ENCODE measurements at places on chromosomes 12 and 14.

DNA sequence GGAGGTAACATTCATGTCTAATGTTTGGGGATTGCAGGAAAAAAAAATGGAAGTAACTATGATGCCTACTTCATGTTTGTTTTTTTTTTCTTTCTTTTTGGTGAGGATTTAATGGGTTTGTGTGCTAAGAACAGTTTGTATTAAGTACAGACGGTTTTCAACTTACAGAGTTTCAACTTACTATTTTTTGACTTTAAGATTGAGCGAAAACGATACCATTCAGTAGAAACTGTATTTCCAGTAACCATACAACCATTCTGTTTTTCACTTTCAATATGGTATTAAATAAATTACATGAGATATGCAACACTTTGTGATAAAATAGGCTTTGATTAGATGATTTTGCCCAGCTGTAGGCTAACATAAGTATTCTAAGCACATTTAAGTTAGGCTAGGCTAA is 10.4 kb downstream of the TECPR2 start:
- DNase-seq = no peak

DNA sequence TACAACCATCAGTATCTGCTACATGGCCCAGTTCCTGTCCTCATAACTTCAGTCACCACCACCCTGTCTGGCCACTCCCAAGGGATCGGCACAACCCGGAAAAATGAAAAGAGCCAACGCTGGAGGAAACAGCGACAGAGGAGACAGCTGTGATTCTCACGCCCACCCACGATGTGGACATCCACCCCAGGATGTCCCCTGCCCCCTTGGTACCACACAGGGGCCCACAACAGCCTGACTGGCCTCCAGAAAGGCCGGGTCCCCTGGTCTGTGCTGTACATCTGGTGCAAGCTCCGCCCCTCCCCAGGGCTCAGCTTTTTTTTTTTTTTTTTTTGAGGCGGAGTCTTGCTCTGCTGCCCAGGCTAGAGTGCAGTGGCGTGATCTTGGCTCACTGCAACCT is 12.5 kb downstream of the RPS6KL1 start:
- no peak for DNase-seq

- no peak for DNase-seq
Observed at GRCh38 chr14:67668559-67668958, 5.9 kb downstream of the VTI1B start.

DNA sequence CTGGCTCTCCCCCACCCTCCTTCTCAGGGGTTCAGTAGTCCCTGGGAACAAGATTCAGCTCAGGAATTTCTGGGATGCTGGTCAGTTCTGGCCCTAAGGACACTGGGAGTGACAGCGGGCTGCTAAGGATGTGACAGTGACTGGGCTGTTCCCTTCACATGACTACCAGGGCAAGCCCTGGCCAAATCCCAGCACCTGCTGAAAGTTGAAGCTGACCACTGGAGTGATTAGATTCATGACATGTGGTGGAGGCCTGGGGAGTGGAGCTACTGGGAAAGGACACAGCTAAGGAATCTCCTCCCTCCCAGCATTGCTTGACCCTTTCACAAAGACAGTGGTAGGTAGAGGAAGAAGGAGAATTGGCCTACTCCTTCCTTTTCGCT is 204.9 kb downstream of the DAD1 start:
- no peak for DNase-seq

DNA sequence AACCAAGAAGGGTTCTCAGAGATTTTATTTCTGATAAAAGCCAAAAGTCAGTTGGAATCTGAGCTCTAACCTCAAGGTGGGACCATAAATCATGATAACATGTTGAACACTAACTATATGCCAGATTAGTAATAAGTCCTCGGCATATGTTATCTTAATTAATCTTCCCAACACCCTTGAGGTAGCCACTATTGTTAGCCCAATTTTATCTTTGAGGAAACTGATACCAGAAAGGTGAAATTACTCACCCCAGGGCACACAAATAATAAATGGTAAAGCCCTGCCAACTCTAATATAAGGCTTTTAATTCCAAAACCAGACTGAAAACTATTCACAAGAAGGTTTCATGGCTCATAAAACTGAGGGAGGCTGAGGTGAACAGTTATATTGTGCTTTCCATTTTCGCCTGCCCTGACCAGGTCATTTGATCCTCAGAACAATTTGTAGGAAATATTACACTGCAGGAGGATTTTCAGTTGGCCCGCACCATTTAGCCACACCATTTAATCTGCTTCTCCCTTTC is 16.1 kb upstream of the NUAK1 start:
- no peak for DNase-seq

DNA sequence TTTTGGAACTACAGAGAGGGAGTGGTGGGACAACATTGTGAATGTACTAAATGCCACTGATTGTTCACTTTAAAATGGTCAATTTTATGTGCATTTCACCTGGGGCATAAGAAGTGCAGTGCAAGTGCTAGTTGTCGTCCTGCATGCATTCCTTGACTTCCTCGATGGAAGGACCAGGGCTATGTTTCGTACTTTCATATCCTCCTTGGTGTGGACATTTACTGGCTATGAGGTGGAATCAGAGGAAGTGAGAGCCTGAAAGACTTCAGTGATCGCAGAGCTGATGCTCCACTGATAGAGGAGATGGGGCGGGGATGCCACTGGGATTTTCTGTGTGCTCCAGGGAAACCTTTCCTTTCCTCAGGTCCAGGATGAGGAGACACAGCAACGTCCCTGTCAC is 54.1 kb upstream of the DDX11 start:
- DNase-seq = no peak

GRCh38 chr12:13576935-13577500 is 380.5 kb downstream of the EMP1 start:
- DNase-seq = no peak

DNA sequence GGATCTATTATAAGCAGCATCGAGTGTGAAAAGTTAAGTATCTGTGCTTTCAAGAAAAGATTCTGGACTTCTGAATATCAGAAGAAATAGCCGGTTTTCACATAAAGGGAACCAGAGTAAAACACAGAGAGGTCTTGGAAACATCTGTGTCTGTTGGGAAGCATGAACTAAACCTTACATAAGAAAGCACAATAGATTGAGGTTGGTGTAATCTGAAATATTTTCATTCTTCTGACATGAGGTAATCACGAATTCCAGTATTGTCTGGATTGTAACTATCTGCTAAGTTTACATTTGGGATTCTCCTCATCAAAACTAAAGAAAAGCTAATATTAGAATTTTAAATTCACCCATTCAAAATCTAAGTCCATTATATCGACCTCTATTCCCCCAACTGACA is 161.3 kb downstream of the CPNE8 start:
- DNase-seq = no peak
